ENCODE measurements at places on chromosomes 11 and 22.

GRCh38 chr11:121393855-121394254 is 58.3 kb upstream of the SORL1 start:
- DNase-seq = no peak

- DNase-seq = no peak
Observed at GRCh38 chr22:37884420-37884819, 21.7 kb upstream of the MICALL1 start.

- DNase-seq = no peak
Observed at GRCh38 chr11:118689503-118689851, 10.0 kb upstream of the TREH start.

- DNase-seq = no peak
Observed at GRCh38 chr22:50483977-50484853, 2.4 kb upstream of the MIOX start.

- DNase-seq = peak; percentile 72
Observed at GRCh38 chr22:31344578-31345330, 1.4 kb downstream of the PATZ1 start.

- no peak for DNase-seq
Observed at GRCh38 chr11:72998676-72999075, 143.4 kb downstream of the FCHSD2 start.

GRCh38 chr11:69219991-69220390 is 64.3 kb downstream of the SMIM38 start:
- no peak for DNase-seq

GRCh38 chr11:26830757-26831156 is 108.9 kb upstream of the SLC5A12 start:
- DNase-seq = no peak

- peak; percentile 43 for DNase-seq
Observed at GRCh38 chr11:64870176-64870892, 8.1 kb downstream of the EHD1 start.

GRCh38 chr22:36065462-36065774 is 36.8 kb upstream of the RBFOX2 start:
- no peak for DNase-seq

DNA sequence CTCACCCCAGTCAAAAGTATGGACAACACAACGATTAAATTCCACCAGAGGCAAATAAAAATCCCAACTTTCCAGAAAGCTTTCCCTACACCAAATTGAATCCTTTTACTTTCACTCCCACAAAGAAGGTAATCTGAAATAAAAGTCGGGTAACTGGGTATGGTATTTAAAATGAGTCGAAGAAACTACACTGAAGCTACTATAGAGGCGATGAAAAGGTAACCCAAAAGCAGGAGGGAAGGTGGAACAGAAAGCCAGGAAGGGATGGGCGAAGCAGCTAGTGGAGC is 1.1 kb downstream of the PICALM start:
- DNase-seq = peak; percentile 73

Data from lung (tissue), 17 donors.